ENCODE measurements at places on chromosomes 7 and 10.

DNA sequence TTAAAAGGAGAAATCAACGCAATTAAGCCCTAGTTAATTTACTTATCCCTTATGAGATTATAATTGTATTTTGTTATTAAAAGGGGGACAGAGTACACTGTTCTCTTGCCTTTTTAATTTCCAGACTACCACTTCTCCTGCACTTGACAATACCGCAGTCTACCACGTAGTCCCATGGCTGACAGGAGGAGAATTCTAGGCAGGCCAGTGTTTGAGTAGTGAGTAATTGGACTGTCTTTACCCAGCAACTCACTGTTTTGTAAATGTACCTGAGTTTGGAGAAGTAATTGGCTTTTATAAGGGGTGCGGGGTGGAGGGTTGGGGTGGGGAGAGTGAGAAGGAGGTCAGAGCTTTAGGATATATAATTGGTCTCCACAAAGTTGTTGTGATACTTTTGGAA is 85.4 kb downstream of the CFTR start:
- DNase-seq: no peak

- no peak for DNase-seq
Observed at GRCh38 chr10:119115926-119116325, 12.0 kb downstream of the DENND10 start.

DNA sequence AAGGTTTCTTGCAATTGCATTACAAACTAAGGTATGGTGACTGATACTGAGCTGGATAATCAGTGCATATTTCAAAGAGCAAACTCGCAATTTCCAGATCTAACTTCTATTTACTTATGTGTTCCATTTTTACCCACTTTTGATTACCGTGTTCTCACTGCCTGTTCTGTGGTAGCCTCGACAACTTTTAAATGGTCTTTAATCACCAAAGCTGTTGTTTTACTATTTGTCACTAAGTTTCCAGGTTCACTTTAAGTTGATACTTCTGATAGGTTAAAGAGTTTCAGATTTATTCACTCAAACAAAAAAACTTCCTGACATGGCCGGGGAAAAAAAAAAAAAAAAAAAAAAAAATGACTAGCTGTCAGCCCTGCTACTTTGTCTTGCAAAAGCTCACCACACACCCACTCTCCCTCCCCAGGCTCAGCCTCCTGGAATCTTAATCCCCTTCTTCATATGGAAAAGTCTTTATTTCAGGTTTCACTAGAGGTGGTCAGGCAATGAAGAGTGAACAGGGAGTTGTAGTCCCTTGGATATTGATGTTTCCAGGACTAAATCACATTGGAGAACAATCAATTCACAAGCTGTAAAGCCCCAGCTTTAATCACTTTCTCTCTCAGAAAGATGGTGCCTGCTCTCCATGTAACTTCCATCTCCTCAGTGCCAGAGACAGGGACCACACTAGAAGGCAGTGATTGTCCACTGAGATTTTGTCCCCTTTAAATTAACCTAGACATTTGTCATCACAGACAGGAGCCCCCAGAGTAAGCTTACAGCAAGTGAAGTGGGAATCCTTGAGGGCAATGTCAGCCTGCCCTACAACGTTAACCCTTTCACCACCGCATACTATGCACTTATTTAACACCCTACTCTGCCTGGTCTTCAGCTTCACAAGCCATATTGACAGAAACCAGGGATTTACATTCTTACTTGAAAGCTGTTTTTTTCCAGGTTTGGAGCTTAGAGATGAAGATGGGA is 749.1 kb upstream of the SORCS1 start:
- DNase-seq: no peak

- no peak for DNase-seq
Observed at GRCh38 chr7:5525271-5526099, 101.9 kb upstream of the TNRC18 start.

DNA sequence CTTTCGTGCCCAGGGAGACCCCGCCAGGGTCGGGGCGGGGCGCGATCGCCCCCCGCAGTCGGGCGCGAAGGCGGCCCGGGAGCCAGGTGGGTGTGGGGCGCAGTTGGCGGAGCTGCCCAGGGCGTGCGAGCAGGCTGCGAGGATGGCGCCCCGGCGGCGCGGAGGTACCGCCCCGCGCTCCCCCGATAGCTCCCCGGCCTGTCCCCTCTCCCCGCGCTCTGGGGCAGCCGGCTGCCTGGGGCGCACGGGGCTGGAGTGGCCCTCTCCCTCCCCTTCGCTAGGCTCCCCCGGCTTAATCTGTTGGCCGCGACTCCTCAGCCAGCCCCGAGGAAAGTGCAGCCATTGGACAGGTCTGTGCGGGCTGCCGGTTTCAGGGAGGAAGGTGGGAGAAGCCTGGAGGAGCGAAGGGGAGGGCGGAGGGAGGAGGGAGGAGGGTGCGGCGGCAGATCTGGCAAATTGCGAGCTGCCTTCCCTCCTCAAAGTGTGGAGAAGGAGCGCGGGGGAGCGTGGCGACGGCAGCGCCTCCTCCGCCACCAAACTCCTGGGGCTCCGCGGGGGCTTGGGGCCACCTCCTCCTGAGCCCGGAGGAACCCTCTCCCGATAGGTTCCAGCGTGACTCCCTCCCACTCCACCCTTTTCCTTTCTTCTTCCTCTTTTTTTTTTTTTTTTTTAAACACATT is 361 bp upstream of the PLXDC2 start:
- DNase-seq: no peak

GRCh38 chr10:125757742-125758141 is 17.9 kb downstream of the MMP21 start:
- no peak for DNase-seq

- DNase-seq: no peak
Observed at GRCh38 chr7:125459038-125459437, 529.4 kb upstream of the POT1 start.

DNA sequence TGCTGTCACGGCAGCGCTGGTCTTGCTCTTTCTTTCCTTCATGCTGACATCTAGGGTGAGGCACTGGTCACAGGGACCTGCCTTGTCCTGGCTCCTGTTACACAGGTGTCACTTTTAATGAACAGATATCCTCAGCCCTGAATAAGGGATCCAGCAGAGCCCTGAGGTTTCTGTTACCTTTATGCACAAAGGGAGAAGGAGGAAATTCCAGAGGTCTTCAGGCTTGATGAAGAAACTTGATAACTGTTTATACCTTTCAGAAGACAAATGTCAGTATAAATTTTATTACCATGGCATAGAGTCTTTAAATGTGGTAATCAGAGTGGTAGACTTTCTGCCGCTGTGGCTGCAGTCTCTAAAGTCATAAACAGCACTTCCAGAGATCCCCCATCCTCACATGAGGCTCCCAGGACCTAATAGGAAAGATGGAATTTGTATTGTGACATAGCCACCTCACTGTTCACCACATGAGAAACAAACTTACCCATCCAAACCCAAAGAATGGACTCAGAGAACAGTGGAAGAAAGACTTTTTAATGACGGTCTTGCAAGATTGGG is 2.7 kb downstream of the LRRC27 start:
- no peak for DNase-seq

DNA sequence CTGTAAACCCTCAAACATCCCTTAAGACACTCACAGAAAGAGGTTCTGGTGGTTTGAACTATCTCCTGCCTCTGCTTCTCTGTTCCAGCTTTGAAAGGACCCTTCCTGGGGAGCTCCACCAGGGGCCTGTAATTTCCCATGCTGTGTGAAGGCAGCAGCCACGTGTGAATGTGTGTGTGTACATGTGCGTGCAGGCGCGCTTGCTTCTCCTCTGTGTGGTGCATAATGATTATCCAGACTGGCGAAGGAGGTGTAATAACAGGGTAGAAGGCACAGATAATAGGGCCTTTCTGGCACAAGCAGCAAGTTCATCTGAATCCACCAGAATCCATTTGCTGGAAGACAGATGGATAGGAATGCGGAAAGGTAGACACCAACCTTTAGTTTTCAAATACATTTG is 466.5 kb downstream of the GRID1 start:
- DNase-seq: no peak

DNA sequence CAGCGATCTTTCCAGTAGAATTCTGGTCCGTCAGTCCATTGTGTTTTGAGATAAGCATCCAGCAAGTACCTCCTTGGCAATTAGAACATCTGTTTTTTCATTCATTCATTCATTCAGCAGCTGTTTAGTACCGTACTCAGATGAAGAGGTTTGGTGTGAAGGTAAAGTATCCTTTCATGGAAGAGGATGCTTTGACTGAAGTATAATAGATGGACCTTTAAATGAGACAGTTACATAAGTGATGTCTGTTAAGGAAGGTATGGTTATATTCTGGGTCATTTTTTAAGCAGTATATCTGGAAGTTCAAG is 1.2 kb downstream of the MAPK8 start:
- DNase-seq: no peak

GRCh38 chr7:39069031-39069430 is 91.3 kb downstream of the POU6F2 start:
- no peak for DNase-seq

DNA sequence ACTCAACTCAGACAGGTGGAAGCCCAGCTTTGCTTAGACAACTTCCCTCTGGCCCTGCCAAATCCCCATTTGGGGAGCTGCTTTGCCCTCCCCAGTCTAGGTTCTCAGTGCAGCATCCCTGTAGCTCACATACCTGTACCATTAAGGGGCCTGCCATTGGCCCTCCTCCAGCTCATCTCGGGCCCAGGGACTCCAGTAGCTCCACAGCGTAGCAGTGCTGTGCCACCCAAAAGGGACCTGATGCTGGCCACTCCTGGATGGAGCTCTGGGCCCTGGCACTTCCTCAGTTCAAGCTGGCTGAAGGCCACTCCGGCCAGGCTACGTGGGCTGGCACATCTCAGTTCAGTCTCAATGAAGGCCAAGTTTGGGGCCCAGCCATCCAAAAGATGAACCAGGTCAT is 7.4 kb downstream of the LRIT1 start:
- DNase-seq: no peak

DNA sequence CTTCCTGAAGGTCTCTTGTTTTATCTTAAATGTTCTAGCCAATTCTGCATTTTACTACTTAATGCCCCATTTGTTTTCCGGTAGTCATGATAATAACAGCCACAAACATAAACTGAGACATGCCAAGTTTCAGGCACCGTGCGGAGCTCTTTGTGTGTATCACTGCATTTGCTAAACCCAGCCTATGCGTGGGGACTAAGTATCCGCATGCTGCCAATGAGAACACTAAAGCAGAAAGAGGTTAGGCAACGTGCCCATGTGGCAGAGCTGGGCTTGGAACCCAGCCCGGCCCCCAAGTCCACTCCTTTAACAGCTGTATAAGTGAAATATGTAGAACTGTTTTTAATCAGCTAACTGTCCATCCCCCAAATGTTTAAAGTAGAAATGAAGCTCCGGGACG is 54.1 kb downstream of the SLIT1 start:
- DNase-seq: no peak

- no peak for DNase-seq
Observed at GRCh38 chr10:95796504-95796903, 40.5 kb downstream of the ENTPD1 start.

DNA sequence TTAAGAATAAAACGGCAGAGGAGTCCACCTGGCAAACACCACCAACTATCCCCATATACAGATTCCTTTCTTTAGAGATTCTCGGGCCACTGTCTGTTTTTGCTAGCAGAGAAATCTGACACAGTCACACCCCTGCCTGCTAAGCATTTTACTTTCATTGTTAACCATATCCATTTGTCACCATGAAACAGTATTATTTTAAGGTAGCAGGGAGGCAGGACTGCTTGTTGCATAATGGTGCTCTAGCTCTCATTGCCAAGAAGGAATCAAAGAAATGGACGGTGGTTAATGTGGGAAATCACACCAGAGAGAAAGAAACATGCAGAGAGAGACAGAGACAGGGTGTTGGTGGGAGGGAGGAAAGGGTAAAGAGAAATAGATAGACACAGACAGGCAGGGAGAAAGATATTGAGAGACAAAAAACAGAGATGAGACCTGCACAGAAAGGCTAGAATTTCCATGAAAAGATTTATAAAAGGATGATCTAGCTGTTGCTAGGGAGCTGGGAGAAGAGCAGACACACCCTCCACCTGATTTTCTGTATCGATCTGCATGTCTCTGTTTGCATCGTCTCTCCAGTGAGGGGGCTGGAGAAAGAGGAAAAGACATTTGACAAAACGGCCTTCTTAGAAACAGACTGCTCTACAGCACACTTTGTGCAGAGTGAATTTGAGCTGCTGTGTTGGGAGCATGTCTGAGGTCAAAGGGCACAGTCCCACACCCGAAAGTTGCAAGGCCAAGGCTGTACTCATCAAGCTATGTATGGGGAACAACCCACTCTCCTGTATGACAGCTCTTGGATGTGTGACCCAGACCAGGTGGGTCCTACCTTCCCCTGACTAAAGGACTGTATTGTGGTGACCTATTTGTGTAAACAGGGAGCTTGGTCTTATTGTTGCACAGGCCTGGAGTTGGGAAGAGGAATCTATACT is 303.1 kb downstream of the FZD1 start:
- no peak for DNase-seq

DNA sequence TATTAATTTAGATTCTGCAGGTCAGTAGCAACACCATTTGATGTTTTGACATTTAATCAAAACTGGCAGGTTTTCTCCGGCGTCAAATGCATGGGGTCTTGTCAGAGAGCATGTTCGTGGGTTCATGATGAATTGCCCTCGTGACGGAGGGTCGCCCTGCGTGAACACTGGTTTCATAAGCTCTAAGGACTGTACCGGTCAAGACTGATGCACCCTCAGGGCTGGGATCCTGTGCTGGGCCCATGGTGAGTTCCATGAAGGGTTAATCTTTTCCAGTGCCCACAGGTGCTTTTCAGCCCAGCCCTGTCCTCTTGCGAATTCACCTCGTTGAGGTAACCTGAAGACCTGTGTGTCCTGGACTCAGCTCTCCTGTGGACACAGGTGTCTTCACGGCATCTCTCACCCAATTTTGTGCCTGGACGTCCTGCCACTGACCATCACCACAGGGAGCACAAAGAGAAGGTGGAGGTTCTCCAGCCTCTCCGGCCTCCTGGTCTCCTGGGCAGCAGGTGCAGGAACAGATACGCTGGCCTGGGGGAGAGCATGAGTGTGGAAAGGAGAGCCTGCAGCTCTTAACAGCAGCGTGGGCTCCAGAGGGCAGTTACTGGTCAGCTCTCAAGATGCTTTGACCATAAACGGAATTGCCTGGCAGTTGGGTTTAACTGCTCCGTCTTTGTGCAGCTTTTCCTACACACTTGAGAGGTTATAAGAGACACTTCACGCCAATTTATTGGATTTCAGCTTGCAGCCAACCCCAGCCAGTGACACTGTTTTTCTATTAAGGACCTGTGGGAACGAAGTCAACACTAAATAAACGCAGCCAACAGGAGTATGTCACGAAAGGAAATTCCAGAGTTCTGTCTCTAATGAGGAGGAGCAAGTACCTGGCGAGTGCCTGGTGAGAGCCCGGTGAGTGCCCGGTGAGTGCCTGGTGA is 37.4 kb upstream of the CFAP46 start:
- DNase-seq: no peak

- DNase-seq: no peak
Observed at GRCh38 chr7:47488969-47489342, 93.0 kb downstream of the TNS3 start.

DNA sequence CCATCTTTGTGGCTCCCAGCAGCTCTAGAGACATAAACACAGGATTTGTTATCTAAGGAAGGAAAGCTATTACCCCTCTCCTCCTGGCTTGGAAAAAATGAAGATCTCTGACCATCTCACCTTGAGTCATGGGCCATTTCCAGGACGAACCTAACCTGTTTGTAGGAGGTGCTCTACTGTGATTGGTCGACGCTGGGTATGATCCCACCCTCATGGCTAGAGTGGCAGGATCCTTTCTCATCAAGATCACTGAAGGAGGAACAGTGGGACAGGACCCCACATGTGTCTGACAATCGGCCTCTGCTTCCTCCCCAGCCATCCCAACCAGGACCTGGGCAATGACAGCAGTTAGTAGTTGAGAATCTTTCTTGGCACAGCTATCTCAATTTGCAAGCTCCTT is 144.1 kb downstream of the EMX2 start:
- no peak for DNase-seq
